ENCODE measurements at places on chromosomes 4 and X. TPM values are rescaled to one million over a fixed set of nuclear protein-coding genes. Genes with fewer than 3 reads are reported as not detected.

GLUD2 gene
- total RNA-seq = 2.5 TPM

- DNase-seq = no peak
Measured at GRCh38 chr4:8229331-8229975, 30.4 kb downstream of the SH3TC1 start.

COMMD8 gene
- 54.2 TPM for total RNA-seq

PABPC4L gene
- total RNA-seq = 7.8 TPM

DIPK2B gene
- not detected for total RNA-seq

GRCh38 chr4:107210450-107211239 is 174.5 kb upstream of the DKK2 start:
- DNase-seq = peak; percentile 46

DNA sequence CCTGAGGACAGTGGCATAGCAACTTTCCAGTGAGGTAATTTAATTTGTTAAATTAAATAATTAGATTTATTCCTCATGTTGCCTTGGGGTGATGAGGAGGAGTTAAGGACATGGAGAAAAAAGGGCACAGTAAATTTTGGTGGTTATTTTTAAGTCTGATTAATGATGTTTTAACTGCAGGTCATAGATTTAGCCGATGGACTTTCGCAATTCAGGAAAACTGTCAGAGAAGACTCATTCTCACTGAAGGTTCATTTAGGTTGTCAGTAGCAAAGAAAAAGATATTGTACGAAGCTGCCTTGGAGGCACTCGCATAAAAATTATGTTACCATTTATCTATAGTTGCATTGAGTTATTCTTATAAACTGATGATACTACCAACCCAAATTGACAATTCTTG is 164.2 kb upstream of the PITX2 start:
- DNase-seq = no peak

- DNase-seq = no peak
Measured at GRCh38 chrX:9917861-9918260, 49.3 kb upstream of the CLDN34 start.

OTUD6A gene
- not detected for total RNA-seq

GRCh38 chrX:131565909-131566308 is 22.0 kb downstream of the OR13H1 start:
- peak; percentile 0 for DNase-seq

DNA sequence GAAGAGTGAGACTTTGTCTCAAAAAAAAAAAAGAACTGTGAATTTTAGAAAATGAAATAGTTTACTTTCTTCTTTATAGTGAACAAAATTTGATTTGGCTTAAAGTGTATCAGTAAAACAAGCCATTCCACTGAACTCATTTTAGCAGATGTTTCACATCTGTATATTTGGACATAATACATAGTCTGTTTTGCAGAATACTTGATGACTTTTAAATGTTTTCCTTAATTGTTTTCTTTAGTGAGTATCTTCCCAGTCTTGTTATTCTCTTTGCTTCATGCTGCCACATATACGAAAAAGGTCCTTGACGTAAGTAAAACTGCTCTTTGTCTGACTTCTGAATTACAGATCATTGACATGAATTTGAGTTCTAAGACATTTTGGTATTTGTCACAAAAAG is 8.3 kb downstream of the TMEM33 start:
- no peak for DNase-seq

RTL5 gene
- 0.14 TPM for total RNA-seq

GRCh38 chr4:17030543-17030942 is 132.1 kb upstream of the LDB2 start:
- DNase-seq = peak; percentile 25

SMR3B gene
- total RNA-seq = not detected

GRCh38 chr4:153232768-153233167 is 28.5 kb downstream of the TRIM2 start:
- peak; percentile 71 for DNase-seq

KDR gene
- 0.05 TPM for total RNA-seq

DNA sequence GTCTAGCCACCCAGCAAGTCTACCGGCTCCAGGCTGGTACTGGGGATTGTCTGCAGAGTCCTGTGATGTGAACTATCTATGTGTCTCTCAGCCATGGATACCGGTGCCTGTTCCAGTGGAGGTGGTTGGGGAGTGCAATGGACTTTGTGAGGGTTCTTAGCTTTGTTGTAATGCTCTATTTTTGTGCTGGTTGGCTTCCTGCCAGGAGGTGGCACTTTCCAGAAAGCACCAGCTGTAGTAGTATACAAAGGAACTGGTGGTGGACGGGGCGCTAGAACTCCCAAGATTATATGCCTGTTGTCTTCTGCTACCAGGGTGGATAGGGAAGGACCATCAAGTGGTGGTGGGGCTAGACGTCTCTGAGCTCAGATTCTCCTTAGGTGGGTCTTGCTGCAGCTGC is 306.4 kb upstream of the POF1B start:
- DNase-seq = no peak

ARMCX6 gene
- total RNA-seq = 29.8 TPM

GRCh38 chr4:122765692-122766352 is 33.3 kb downstream of the BBS12 start:
- DNase-seq = peak; percentile 76

CCDC149 gene
- 2.8 TPM for total RNA-seq

AREG gene
- not detected for total RNA-seq

DUX4 gene
- total RNA-seq = not detected

DNA sequence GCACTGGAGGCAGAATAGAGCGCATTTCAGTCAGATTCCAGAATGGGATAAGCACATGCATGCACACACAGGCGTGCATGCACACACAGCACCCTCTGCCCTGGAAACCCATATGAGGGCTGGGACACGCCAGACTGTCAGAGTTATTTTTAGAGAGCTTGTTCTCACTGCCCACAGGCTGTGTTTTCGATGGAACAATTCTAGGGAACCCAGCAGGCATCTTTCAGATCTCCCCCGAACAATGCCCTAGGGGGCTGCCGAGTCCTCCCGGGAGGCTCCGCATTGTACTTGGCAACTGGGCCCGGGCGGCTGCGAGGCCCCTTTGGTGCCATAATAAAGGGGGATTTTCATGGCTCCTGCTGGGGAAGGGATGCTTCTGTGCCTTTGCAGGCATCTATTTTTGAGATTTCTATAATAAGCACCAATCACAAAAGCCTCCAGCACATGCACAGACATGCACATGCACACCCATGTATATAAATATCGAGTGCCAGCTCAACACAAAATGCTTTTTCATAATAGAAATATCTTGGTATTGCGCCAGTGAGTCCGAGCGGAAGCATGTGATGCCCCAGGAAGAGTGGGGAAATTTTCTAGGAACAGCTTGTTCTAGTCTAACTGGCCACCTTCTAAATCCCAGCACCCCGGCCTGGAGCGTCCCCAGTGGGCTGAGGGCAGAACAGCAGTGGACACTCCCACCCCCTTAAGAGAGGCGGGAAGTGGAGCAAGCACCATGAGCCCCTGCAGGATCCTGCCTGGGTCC is 88.5 kb downstream of the PHKA2 start:
- no peak for DNase-seq

GRCh38 chrX:69029771-69030170 is 135.5 kb downstream of the PJA1 start:
- no peak for DNase-seq

DNA sequence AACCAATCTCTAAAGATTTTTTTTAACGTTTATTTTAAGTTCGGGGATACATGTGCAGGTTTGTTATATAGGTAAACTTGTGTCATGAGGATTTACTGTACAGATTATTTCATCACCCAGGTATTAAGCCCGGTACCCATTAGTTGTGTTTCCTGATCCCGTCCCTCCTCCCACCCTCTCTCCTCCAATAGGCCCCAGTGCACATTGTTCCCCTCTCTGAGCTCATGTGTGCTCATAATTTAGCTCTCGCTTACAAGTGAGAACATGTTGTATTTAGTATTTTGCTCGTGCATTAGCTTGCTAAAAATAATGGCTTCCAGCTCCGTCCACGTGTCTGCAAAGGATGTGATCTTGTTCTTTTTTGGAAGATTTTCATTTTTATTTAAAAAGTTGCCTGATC is 2309.4 kb upstream of the AGA start:
- DNase-seq = no peak

DNA sequence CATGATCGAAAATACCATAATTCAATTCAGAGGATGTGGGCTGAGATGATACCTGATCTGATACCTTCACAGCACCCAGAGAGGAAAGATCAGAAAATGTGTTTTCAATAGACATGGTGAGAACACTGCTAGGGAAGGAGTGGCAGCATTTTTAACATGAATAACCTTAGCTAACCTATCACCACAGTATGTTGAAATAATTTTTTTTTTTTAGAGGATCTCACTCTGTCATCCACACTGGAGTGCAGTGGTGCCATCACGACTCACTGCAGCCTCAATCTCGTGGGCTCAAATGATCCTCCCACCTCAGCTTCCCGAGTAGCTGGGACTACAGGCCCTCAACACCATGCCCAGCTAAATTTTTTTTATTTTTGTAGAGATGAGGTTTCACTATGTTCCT is 90.5 kb upstream of the RAPGEF2 start:
- peak; percentile 25 for DNase-seq

DNA sequence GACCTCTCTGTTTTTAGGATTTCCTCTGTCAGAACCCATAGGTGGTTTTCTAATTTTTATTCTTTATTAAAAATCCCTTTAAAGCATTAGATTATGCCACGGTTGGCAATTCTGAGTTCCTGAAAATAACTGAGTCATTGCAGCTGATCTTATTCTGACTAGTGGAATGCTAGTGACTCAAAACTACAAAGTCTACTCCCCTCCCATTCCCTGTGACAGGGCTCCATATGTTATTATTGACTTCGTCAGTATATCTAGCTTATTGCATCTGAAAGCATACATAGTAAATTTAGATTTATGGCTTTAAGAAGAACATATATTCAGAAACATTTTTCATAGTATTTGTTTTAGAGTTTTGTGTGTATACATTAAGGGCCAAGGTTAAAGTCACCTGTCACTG is 38.5 kb downstream of the HERC3 start:
- DNase-seq = peak; percentile 48

DNA sequence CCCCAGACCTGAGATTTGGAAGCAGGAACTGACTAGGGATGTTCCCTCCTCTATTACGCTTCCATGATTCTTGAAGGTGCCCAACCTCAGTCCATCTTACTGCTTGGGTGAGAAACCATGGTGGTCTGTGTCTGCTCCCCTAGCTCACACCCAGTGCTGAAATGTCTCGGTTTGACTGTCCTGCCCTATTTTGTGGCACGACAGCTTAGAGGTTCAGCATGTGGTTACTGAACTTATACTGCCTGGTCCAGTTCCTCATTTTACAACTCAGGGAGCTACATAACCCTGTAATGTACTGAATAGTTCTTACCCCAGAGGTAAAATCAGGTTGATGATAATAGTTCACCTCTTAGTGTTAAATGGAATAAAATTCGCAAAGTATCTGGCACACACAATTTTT is 203.1 kb downstream of the RBM46 start:
- DNase-seq = no peak

FATE1 gene
- not detected for total RNA-seq

DNA sequence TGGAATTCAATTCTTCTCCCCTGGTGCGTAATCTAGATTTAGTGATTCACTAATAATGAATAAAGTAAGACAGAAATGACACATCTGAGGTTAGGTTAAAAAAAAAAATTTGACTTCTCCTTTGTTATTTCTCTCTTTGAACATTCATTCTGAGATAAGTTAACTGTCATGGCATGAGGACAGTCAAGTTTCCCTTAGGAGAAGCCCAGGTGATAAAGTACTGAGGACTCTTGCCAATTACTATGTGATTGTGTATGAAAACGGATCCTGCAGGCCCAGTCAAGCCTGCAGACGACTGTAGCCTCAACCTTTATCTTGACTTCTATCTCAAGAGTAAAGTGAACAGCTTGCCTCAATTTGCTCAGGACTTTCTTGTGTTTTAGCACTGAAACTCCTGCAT is 293.2 kb downstream of the PRR32 start:
- no peak for DNase-seq

DMRTC1B gene
- total RNA-seq = not detected

DNA sequence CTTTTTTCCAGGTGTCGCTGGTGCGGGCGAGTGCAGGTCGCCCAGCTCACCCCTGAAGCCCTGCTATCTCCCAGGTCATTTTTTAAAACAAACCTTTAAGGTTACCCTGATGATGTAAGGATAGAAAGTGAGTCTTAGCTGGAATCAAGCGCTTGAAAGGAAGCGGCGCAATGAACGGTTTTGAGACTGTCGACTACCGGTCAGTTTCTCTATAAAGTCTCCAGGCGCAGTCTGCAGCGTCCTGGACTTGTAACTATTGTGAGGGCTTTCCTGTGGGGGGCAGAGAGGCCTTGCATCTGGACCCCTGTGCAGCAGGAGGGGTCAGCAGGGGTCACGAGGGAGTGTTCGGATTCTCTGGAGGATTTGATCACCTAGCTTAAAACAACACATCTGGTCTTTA is 1.6 kb downstream of the KIT start:
- no peak for DNase-seq

CD38 gene
- total RNA-seq = not detected

CTAG1B gene
- total RNA-seq = not detected

RBMXL3 gene
- total RNA-seq = not detected

- no peak for DNase-seq
Measured at GRCh38 chr4:128862608-128863311, 53.3 kb downstream of the JADE1 start.

GRCh38 chr4:2044119-2044485 is 15.0 kb upstream of the NAT8L start:
- no peak for DNase-seq

DNA sequence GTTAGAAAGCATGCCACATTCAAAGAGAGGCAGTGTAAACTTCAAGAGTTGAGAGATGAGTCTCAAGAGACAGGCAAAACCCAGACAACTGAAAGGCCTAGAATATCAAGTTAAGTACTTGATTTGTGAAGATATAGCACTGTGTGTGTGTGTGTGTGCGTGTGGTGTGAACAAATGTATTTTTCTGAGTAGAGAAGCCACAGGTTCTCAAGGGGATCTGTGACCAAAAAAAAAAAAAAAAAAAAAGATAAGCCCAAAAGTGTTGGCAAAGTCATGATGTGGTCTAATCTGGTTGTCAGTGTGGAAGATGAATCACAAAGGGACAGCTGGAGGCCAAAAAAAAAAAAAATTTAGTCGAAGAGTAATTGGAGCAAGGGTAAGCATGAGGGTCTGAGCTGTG is 3.9 kb downstream of the RIPPLY1 start:
- DNase-seq = no peak

- no peak for DNase-seq
Measured at GRCh38 chrX:12089740-12090139, 48.5 kb upstream of the FRMPD4 start.

- DNase-seq = peak; percentile 1
Measured at GRCh38 chrX:96183843-96184242, 500.8 kb upstream of the DIAPH2 start.

DNA sequence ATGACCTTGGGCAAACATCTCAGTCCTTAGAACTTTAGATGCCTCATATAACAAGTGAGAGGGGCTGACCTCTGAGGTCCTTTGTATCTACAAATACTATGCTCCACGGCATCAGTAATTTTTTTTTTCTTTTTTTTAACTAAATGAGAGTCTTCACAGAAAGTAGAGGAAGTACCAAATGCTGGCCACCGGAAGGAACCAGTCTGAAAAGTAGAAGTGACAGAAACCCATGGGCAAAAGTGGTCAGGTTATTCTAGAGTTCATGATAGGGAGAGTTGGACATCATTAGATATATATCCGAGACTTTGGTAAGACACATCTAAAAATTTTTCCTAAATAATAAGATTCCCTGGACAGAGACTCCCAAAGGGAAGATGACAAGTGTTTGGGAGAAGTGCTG is 53.7 kb downstream of the COQ2 start:
- DNase-seq = no peak

LUZP4 gene
- not detected for total RNA-seq

- peak; percentile 6 for DNase-seq
Measured at GRCh38 chr4:34733185-34733941, 1511.0 kb downstream of the ARAP2 start.

All from A172 (cell line).